ENCODE measurements at places on chromosomes 1 and 21.

GRCh38 chr1:67635055-67635809 lies 49.8 kb upstream of the GADD45A start:
- DNase-seq, result no peak

- no peak for DNase-seq
These were observed 5.5 kb downstream of the SH2D2A start for GRCh38 chr1:156811168-156811567.

DNA sequence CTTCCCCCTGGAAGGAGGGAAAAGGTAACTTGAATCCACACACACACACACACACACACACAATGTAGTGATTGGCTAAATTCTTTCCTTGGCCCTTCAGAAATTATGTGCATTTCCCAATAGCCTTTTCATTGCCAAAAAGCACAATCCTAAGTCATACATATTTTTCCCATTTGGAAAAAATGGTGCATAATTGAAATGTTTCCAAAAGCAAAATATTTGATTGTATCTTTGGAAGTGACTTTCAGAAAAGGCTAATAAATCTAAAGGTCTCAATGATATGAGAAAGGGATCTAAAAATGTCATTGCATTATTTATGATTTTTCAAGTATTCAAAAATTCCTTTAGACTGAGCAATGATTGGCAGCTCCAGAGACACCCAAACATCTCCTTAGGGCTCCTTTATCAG lies 43.5 kb upstream of the NEK7 start:
- no peak for DNase-seq

DNA sequence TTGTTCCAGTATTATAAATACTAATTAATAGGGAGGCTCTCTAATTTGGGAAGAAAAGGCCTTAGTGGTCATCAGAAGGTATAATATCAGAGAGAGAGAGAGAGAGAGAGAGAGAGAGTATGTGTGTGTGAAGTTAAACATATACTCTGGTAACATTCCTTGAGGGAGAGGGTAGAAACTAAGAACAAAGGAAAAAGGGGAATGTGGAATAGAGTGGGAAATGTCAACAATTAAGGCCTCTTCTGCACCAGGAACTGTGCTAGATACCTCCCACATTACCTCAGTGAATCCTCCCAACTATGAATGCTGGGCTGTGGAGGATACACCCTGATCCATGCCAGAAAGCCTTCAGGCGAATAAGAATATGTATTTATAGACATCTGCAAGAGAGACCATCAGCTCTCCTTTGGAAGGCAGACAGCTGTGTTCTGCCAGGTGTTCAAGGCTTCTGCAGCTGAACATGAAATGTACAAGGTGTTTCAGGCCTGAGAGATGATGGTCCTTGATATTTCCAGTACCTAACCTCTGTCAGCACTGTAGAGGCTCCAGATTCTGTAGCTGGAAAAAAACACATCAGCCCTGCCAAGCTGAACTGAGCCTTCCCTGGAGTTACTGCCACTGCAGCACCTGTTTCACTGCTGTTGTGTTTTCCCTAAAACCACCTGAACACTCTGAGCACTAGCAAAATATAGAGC lies 29.1 kb downstream of the TBX15 start:
- no peak for DNase-seq

DNA sequence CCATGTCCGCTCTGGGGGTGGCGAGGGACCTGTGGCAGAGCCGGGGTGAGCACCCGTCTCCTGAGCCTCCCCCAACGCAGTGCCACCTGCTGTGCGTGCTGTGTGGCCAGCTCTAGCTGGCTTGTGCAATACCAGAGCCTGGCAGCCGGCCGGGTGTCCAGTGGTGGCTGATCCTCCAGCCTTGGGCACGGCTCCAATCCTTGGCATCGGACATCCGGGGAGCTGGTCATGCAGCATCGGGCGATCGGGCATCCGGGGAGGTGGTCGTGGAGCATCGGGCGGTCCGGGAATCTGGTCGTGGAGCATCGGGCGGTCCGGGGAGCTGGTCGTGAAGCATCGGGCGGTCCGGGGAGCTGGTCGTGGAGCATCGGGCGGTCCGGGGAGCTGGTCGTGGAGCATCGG lies 8.1 kb downstream of the SLX9 start:
- DNase-seq, result no peak

DNA sequence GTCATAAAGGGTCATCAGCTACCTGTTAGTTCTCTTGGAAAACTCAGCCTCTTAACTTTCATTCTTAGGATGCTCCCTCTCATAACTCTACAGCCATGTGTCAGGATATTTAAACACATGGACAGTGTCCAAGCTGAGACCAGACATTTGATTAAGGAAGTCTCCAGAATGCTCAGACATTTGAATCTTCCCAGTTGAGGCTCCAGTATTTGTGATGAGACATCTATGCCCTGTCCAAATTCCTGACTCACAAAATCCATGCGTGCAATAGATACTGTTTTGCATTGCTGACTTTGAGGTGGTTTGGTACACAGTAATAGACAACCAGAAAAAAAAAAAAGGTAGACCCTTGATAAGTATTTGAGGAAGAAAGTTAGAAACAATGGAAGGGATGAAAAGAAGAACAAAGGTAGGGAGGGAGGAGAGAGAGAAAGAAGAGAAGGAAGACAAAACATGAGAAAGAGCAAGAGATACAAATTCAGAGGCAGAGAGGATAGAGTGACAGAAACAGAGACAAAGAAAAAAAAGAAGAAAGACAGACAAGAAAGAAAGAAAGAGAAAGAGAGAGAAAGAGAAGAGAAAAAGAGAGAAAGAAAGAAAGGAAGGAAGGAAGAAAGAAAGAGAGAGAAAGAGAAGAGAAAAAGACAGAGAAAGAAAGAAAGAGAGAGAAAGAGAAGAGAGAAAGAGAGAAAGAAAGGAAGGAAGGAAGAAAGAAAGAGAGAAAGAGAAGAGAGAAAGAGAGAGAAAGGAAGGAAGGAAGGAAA lies 275.5 kb upstream of the PRMT6 start:
- no peak for DNase-seq

- no peak for DNase-seq
These were observed 180.8 kb downstream of the TPR start for GRCh38 chr1:186194107-186194756.

DNA sequence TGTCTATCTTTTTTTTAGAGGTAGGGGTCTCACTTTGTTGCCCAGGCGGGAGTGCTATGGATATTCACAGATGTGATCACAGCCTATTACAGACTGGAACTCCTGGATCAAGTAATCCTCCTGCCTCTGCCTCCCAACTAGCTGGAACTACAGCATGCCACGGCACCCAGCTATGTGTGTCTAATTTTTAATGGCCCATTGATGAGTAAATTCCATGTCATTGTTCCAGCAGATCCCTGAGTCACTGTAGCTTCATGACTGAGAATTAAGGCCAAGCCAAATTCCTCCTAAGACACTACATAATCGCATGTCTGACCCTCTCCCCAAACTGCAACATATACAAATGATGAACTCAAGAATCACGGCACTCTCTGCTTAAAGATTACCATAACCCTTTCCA lies 84.2 kb upstream of the RGS2 start:
- DNase-seq, result no peak

- no peak for DNase-seq
These were observed 46.3 kb downstream of the HTR6 start for GRCh38 chr1:19710825-19711611.
